Ascending aorta (tissue), 2 donors: ENCODE measurements at places on chromosomes 3 and 15. TPM values are rescaled to one million over a fixed set of nuclear protein-coding genes. Genes with fewer than 3 reads are reported as not detected.

Gene PRTG
- total RNA-seq: 0.21 TPM

GRCh38 chr15:75422554-75422953 lies 28.9 kb downstream of the SIN3A start:
- DNase-seq: no peak

GRCh38 chr15:89051875-89052274 lies 36.4 kb upstream of the ABHD2 start:
- DNase-seq: peak; percentile 70

GRCh38 chr3:196985298-196985697 lies 16.7 kb upstream of the PIGZ start:
- no peak for DNase-seq

DNA sequence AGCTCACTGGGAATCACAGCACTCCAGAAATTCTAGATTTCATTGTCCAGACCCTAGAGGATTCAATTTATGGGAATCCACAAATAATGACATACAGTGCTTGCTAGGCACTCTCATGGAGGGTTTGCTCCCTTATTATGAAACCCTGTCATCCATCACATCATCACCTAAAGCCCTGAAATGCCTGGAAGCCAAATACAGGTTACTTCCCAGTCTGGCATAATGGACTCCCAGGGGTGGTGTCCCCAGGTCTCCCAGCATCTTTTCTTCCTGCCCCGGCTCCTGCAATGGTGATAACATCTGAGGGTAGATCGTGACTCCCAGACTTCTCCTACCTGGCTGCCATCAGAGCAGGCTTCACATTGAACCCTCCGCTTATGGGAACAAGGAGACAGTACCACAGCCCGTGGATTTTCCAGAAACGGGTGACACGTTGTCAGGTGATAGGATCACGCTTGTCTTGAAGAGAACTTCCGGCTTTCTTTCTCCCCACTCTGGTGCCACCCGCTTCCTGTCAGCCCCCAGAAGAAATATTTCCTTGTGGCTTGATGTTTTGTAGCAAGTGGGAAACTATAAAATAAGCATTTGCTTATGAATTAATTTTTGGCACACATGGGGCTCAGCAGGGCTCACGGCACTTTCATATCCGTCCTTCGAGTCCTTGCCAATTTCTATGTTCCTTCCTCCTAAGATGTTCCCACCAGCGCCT lies 238.7 kb upstream of the BHLHE40 start:
- DNase-seq: no peak
